Activated T-cell treated with anti-CD3 and anti-CD28 coated beads, Interleukin-2, amount 50 U/mL, for 48 hours (primary cell): ENCODE measurements at places on chromosomes 16 and 17.

- no peak for DNase-seq
Measured at GRCh38 chr16:59878999-59879398, 1144.9 kb upstream of the GOT2 start.

- DNase-seq = peak; percentile 86
Measured at GRCh38 chr17:80260069-80260535, 550 bp upstream of the RNF213 start.

DNA sequence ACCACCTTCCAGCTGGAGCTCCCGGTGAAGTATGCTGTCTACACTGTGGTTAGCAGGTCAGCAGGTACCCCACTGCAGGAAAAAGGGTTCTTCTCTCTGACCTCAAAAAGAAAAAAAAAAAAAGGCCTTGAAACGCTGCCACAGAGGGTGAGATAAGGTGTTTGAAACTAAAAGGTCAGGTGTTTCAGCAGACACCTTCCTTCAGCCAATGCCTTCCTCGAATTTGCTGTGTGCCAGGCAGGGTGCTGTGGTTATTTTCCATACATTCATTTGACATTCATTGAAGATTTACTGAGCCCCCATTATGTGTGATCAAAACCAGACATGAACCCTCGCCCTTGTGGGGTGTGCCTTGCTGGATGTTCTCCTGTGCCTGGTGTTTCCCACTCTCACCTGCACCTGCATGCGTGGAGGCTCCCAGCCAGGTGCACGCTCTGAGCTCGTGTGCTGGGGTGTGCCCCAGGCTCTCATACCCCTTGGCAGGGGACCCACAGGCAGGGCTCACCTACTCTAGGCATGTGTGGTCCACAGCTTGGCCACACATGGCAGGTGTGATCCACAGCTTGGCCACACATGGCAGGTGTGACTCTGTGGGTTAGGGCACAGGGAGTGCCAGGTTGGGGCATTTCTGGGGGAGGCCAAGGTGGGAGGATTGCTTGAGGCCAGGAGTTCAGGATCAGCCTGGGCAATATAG, 15.8 kb upstream of the ITGAD start:
- DNase-seq = no peak

- no peak for DNase-seq
Measured at GRCh38 chr17:69057280-69057679, 3.4 kb downstream of the ABCA9 start.

GRCh38 chr16:89906140-89907025, 12.3 kb upstream of the MC1R start:
- DNase-seq = no peak

DNA sequence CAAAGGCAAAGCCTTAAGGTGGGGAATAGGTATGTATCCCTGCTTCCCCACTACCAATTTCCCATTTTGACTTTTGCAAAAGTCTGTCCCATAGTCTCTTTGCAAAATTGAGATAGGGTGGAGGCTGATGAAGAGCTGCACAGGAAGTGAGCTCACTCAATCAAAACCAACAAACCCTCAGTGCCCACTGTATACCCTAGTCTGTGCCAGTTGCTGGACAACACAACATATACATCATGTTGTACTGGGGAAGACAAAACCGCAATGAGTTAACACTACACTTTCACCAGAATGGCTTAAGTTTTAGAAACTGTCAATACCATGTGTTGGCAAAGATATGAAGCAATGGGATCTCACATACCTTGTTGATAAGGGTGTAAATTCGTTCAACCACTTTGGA, 40.4 kb upstream of the AXIN2 start:
- DNase-seq = no peak

DNA sequence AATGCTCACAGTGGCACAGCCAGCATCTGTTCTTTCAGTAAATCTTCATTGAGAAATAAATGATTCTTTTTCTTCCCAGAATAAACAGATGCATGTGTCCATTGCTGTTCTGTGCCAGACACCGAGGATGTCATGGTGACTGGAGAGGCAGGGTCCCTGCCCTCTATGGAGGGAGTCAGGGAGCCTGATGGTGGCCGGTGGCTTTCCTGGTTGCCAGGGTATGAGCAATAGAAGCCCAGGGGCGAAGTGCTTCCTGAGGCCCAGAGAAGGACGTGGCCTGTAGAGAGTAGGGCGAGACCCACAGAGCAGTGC, 29.9 kb upstream of the NUDT16L1 start:
- no peak for DNase-seq

DNA sequence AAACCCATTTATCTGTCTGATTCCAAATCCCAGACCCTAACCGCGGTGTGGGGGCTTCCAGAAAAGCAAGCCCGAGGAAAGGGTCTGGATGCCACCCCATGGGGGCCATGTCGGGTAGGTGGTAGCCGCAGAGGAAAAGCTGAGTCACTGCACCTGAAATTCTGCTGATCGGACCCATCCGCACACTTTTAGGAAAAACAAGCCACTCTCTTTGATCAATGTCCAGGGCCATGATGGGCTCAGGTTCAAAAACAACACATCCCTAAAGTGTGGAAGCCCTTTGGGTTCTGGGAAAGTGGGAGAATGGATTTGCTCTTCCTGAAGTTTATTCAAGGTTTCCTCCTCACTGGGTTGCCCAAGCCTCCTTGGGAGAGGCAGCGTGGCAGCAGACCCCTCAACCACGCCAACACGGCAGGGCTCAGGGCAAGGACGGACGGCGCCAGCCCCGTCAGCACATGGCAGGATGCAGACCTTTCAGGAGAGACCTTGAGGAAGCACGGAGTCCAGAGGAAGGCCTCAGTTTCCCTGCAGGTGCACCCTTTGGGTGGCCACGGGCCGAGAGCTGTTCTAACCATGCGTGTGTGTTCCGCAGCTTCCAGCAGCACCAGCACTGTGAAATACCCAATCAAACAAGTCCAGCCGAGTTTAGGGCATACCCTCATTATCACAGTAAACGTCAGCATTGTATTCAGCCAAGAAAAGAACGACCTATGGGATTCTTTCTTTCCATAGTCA, 367.0 kb downstream of the FOXL1 start:
- DNase-seq = no peak

DNA sequence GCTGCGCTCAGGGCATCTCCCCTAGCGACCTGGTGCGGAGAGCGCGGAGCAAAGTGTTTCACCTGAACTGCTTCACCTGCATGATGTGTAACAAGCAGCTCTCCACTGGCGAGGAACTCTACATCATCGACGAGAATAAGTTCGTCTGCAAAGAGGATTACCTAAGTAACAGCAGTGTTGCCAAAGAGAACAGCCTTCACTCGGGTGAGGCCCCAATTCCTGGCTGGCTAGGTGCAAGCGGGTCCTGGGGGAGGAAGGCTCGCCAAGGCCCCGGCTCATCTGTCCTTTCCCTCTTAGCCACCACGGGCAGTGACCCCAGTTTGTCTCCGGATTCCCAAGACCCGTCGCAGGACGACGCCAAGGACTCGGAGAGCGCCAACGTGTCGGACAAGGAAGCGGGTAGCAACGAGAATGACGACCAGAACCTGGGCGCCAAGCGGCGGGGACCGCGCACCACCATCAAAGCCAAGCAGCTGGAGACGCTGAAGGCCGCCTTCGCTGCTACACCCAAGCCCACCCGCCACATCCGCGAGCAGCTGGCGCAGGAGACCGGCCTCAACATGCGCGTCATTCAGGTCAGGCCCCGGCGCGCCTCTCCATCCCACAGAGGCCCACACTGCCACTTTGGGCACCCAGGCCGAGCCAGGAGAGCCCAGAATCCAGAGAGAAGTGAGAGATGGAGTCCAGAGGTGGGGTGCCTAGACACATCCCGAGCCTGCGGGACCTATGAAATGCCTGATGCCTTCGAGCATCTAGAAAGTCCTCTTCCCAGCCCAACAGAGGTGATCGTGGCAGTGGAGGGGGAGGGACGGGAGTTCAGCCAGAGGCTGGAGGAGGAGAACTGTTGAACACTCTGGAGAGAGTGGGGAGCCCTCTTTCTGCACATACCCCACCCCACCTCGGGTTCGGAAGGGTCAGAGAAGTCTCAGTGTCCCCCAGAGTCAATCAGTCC, 3.3 kb downstream of the LHX1 start:
- peak; percentile 32 for DNase-seq

GRCh38 chr16:26569793-26570192, 496.9 kb upstream of the C16orf82 start:
- no peak for DNase-seq

DNA sequence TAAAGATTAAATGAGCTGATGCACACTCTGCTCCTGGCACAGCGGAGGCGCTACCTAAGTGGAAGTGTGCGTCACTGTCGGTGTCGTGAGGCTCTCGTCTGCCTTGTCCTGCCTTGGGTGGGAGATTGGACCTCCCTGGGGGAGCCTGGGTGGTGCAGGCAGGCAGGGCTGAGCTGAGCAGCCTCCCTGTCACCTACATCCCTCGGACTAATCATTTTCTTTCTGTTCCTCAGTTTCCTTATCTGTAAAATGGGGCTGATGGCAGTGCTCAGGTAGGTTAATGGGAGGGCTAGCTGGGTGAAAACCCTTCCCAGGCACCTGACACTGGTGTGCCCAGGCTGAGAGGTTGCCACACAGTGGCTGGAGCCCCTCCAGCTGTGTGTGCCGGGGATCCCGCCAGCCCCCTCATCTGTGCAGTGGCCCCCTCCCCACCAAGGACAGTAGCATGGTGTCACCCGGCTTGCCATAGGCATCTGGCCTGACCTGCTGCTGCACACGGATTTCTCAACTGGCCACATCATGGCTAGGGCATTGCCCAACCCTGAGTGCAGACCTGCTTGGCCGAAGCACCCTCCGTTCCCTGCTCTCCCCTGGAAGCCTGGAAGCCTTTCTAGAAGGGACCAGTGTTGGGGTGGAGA, 4.3 kb downstream of the ADCY7 start:
- no peak for DNase-seq

DNA sequence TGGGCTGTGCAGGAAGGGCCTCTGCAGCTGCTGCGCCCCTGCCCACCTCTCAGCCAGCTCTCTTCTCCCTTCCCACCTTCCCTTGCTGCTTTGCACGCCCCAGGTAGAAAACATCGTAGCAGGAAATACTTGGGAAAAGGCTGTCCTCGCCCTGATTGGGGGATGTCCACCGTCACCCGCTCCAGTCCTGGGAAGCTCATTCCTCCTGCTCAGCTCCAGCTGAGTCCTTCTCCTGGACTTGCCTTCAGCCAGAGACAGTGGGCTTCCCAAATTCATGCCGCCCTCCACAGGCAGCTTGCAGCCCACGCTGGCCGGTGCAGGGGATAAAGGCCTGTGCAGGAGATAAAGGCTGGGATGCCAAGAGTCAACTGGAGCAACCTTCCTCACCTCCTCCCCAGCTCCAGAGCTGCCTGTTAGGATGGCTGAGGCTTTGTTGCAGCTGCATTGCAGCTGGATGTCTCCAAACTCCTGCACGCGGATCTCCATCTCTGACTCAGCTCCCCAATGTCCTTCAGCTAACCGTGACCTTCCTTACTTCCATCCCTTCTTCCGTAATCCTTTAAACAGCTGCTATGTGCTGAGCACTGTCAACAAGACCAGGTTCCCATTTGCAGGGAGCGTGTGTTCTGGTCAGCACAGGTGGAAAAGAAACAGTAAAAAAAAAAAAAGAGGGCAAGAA, 402.0 kb upstream of the TNRC6C start:
- DNase-seq = no peak

GRCh38 chr17:74776990-74777389, 845 bp upstream of the NAT9 start:
- no peak for DNase-seq

DNA sequence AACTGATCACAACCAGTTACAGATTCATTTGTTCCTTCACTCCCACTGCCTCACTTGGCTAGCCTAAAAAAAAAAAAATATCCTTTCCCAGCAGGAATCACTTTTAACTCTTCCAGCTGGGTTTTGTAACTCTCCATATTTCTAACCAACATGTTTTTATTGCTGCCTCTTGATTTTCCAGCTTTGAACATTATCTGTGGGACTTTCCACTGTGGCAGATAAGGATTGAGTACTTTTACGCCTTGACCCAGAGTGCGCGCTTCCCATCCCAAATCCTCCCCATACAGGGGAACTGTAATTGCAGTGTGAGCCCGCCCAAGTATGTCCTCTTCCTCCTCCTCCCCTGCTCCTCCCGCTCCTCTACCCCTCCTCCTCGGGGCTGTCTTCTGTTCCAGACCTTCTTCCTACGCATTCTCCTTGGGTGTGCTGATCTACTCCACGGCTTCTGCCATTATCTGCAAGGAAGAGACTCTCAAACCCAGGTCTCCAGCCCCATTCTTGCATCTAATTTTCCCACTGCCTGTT, 43.4 kb downstream of the CYB5D2 start:
- no peak for DNase-seq

DNA sequence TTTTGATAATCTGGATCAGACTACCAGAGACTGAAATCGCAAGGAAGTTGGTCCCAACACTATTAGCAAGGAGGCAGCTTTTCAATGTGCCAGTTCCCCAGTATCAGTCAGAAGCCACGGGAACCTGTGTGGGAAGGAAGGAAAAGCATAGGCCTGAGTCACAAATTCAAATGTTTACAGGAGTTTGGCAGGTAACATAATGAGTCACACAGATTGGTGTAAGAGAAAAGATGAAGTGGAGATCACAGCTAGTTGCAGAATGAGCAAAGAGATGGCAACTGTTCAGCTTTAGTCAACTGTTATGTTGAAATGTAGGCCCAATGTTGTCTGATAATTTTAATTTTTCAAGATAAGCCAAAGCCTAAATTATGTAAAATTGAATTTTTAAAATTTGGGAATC, 28.1 kb upstream of the ITGA2B start:
- peak; percentile 20 for DNase-seq

DNA sequence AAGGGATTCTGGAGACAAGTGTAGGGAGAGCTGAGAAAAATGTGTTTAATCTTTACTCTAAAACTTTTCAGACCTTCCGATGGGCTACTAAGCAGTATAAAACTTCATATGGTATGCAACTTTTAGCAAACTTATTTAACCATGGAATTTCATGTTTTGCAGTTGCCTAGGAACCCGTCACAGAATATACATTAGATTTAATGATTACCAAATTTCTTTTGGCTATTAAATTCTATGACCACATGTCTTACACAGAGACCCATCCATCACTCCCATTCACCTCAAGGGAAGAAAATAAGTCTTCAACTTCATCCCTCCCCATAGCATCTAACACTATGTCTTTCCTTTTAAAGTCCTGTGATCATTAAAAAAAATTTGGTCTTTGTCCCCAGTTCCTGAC, 54.9 kb downstream of the HS3ST3A1 start:
- DNase-seq = no peak

- no peak for DNase-seq
Measured at GRCh38 chr17:78305801-78306200, 54.1 kb downstream of the SOCS3 start.

DNA sequence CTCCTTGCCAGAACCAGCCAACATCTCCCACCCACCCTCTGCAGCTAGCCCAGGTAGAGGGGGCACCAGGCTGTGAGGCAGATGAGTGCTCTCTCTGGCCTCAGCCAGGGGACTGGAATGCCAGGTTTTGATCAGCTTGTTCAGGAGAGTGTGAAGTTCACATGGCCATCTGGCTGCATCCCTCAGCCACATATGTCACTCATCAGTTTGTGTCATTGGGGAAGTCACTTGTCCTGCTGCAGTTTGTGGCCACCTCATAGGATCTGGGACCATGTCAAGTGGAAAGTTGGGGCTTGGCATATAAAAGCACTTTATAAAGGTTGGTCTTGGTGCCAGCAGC, 147.6 kb downstream of the SOCS1 start:
- no peak for DNase-seq

DNA sequence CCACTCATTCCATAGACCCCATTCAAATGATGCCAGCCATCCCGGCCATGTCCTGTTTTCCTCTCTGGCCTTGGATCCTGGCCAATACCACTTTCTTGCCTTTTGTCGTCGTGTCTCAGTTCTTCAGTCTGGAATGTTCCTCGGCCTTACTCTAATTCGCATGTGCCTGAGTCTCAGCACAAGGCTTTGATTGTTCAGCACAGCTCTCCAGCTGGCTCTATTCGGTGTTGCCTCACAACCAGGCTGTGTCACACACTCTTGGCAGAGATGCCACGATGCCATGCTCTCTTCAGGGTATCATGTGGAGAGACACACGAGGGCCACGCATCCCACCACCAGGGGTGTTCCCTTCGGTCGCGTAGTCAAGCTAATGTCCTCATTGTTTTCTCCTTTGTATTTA, 1.8 kb upstream of the VPS4A start:
- no peak for DNase-seq
